NCI-H1417 (cell line): ENCODE measurements at places on chromosomes 7 and 10.

- DNase-seq, result no peak
Measured at GRCh38 chr10:3811291-3811870, 26.4 kb upstream of the KLF6 start.

DNA sequence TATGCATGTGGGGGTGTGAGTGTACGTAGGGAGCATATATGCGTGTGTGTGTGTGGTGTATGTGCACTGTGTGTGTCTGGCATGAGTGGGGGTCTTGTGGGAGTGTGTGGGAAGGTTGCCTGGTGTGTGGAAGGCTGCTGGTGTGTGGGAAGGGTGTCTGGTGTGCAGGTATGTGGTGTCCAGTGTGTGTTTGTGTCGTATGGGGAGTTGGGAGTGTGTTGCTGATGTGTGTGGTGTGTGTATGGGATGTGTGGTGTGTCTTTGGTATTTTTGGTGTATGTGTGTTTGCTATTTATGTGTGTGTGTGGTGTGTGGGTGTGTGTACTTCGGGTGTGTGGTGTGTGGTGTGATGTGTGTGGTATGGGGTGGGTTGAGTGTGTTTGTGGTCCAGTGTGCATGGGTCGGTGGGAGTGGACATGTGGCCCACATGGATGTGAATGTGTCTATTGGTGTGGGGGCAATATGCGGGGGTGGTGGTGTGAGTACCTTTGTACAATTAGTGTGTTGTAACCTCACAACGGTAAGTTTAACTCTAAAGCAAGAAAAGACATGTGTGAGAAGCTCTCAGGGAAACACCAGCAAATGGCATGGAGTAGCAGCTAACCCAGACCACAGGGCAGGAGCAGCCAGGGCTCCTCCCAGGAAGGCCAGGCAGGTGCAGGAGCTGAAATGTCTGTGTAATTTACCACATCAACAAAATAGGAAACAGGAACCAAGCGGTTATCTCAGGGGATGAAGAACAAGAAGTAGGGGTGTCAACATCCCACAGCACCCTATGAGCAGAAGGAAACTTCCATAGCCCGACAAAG, 11.9 kb downstream of the ANTXRL start:
- no peak for DNase-seq

GRCh38 chr10:77496941-77497420, 140.6 kb downstream of the KCNMA1 start:
- no peak for DNase-seq

DNA sequence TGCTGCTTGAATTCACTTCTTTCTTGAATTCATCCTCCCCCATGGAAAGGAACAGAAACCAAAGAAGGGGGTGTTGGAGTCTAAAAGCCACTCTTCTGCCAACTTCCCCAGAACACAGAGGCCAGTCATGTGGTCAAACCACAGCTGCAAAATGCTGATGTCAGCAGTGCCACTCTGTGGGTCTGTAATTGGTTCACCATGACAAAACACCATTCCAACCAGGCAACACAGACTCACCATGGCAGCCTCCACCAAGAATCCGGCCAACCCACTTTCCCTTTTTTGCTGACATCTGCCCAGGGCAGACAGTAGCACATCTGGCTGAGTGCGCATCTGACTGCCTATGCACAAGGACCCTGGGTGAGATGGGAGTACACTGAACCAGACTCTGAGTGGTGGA, 16.8 kb downstream of the OSBPL3 start:
- no peak for DNase-seq
